ENCODE measurements at places on chromosomes 6 and 20.

DNA sequence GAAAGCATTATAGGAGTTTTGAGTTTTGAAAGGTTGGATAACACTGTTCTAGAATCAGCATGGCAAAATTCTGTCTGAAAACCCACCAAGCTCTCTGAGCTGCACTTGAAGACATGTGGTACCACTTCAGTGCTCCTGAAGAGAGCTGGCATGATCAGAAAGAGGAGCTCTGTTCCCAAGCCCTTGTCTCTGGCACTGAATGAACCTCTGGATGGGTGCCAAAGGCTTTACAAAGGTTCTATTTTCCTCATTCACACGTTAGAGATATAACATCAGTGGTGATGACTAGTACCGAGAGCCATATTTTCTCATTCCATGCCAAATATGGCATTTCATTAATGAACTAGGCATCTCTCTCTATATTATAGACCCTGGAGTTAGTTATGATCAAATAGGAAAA is 301.8 kb upstream of the ID4 start:
- no peak for DNase-seq

- DNase-seq: no peak
These were observed 82.3 kb upstream of the BMP2 start for GRCh38 chr20:6685181-6685582.

- no peak for DNase-seq
These were observed 45.9 kb downstream of the INSM1 start for GRCh38 chr20:20413810-20414281.

- no peak for DNase-seq
These were observed 12.1 kb downstream of the CLDN20 start for GRCh38 chr6:155275808-155276480.

DNA sequence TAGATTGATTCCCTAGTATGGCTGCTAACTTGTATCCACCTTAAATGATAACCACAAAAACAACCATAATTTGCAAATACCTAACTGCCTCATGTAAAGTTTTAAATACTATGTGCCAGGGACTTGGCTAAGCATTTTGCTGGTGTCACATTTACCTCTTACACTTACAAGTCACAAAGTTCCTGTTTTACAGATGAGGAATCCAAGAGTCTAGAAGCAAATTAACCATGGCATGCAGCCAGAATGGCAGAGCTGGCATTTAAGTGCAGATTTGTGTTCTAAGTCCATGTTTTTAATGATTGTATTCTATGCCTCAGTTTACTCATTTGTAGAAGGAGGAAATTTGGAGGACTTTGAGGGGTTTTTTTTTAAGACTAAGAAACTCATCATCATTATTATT is 696.7 kb downstream of the PTPRT start:
- no peak for DNase-seq

DNA sequence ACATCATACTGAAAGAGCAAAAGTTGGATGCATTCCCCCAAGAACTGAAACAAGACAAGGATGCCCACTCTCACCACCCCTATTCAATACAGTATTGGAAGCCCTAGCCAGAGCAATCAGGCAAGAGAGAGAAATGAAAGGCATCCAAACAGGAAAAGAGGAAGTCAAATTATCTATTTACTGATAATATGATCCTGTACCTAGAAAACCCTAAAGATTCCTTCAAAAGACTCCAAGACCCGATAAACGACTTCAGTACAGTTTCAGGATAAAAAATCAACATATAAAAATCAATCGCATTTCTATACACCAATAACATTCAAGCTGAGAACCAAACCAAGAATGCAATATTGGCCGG is 14.5 kb downstream of the CDK19 start:
- no peak for DNase-seq

GRCh38 chr6:29236060-29236459 is 65.4 kb downstream of the OR2J2 start:
- DNase-seq: no peak

- no peak for DNase-seq
These were observed 8.1 kb downstream of the PIM1 start for GRCh38 chr6:37177935-37178517.
